ENCODE measurements at places on chromosomes 7 and 10.

DNA sequence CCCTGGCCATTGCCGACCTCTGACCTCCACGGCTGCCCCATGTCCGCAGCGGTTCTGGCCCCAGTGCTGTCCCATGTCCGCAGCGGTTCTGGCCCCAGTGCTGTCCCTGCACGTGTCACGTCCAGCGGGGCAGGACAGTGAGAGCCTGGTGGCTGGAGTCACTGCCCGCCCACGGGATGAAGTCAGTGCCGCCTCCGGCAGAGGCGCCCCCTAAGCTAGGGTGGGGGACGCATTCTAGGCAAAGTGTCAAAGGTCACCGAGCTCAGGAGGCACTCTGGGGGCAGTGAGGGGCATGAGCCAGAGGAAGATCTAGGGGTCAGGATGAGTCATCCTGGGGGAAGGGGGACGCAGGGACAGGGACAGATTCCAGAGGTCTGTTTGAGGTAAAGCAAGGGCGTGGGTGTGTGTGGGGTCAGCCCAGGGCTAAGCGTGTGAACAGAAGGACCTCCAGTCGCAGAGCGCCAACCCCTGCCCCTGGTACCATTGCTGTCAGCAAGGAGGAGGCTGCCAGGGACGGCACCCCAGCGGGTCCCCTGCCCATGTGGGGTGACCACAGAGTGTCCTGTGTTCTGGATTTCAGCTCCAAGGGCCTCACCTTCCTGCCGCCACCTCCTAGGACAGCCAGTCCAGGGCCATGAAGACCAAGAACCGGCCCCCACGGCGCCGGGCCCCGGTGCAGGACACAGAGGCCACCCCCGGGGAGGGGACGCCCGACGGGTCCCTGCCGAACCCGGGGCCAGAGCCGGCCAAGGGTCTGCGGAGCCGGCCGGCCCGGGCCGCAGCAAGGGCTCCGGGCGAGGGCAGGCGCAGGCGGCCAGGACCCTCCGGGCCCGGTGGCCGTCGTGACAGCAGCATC is 665 bp downstream of the BHLHA15 start:
- DNase-seq = no peak

DNA sequence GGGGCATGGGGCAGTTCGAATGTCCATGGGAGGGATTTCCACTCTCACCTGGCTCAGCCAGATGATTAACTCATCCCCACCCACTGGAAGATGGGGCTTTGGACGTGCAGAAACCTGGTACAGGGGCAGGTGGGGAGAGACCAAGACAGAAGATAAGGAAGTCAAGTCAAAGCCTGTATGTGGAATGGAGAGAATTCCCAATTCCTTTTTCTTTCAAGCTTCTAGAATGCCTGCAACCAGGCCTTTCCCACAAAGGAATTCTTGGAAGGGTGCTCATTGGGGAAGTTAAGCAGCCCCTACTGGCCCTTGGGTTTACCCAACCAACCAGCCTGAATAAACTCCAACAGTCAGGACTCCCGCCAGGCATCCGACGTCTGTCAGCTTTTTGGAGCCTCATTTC is 39.1 kb downstream of the CCM2 start:
- no peak for DNase-seq

- DNase-seq = no peak
Observed at GRCh38 chr10:3452683-3453361, 280.2 kb upstream of the PITRM1 start.

- DNase-seq = no peak
Observed at GRCh38 chr7:157502701-157503111, 165.9 kb downstream of the DNAJB6 start.

GRCh38 chr7:10688544-10688943 is 285.1 kb upstream of the PHF14 start:
- DNase-seq = no peak

GRCh38 chr10:129400426-129400825 is 66.6 kb upstream of the MGMT start:
- no peak for DNase-seq

DNA sequence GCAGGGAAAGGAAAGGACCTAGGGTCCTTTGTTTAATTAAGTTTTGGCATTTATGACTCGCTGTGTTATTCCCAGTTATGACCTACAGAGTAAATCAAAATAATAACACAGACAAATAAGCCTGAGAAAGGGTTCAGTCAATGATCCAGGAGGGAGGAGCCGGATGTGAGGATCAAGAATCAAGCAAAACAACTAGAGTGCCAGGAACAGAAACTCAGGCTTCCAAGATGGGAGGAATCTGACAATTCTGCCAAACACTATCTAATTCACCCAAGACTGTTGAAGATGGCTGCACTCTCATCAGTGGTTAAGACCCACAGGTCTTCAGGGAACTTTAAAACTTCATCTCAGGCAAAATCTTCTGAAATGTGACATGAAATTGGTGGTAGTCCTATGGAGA is 50.3 kb upstream of the PIP4K2A start:
- DNase-seq = no peak

DNA sequence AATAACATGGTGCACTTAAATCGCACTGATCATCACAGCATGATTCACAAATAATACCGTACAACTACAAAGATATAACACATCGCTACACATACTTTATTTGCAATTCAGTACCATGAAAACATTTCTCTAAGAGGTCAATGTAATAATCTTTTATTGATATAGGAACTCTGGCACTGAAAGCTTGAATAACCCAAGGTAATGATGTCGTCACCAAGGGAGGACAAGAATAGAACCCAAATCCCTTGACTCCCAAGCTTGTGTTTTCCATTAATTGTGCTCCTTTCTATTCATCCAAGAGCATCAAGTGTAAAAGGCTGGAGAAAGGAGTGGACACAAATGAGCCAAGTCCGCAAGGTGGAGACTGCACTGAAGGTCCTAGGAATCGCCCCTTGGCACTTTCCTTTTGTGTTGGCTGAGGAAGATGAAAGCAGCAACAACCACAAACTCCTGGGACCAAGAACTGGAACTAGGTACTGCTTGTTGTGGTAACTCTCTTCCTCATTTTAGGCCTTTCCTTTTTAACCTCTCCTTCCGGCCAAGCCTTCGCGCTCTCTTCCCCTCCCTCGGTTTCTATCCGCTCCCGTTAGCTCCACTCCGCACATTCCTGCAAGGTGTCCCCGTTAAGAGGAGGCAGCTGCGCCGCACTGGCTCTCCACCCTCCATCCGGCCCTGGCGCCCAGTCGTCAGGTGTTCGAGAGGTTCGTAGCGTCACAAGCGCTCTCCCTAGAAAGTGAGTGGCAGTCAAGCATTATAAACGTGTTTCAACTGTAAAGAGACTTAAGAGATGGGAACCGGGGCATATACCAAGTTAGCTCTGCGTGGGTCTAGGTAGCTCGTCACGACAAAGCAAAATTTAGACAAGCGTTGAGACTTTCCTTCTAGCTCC is 1.0 kb upstream of the CBLL1 start:
- peak; percentile 88 for DNase-seq

DNA sequence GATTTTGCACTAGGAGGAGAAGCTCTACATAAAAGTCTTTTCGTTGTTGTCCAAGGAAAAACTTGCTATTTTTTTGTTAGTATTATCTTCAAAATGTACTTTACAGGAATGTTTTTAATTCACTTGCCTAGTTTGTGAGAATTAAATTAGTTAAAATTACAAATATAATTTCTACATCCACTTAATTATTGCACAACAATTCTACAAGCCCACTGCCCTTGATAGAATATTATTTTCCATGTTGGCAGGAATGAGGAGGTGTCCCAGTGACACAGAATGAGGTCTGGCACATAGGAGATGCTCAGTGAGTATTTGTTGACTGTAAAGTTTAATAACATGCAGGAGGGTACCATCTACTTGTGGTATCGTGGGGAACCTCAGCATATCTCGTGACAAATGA is 255.4 kb downstream of the SDHAF3 start:
- no peak for DNase-seq

- DNase-seq = no peak
Observed at GRCh38 chr10:130440971-130441370, 304.8 kb downstream of the GLRX3 start.

DNA sequence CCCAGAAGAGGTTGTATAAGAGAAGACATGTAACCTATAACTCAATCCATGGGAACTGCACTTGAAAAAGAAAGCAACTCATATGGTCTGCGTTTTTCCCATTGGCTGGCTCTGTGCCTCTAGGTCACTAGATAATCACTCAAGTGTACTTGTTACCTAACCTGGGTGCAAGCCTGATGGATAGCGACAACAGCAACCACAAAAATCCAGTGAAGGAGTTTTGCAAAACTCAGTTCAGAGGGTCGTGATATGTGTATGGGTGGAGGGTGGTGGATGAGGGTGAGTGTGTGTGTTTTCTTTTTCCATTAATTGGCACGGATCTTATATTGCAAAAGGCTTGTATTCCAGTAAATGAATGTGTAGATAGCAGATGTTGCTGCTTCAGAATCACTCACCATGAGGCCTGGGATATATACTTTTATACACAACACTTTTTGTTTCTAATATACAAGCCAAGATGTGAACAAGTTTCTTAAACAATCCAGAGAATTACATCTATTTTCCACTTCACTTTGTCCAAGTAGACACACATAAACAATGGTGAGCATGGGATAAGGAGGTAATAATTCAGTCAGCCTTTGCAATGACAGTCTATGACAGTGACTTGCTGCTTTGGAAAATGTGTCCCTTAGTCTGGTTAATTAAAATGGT is 286.9 kb upstream of the DKK1 start:
- no peak for DNase-seq

DNA sequence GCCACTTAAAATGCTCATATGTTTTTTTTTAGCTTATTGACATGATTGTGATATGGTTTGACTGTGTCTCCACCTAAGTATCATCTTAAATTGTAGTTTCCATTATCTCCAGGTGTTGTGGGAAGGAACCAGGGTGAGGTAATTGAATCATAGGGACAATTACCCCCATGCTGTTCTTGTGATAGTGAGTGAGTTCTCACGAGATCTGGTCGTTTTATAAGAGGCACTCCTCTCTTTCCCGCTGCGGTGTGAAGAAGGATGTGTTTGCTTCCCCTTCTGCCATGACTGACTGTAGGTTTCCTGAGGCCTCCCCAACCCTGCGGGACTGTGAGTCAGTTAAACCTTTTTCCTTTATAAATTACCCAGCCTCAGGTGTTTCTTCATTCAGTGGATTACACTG is 80.5 kb upstream of the ETV1 start:
- DNase-seq = no peak

DNA sequence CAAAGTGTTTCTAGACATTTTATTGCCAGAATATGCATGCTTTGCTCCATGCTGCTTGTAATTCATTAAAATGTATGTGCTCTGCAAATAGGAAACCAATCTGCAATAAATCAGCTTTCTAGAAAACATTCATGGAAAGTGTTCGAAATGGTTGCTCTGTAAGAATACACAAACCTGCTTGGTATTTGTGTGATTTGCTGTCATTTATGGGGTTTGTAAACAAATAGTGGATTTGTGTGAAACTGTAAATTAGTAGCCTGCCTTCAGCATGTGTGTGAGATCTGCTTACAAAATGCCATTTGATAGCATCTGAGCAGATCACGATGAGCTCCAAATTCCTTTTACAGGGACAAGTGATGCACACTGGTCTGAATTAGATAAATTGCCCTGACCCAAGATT is 219.0 kb upstream of the CSTF2T start:
- DNase-seq = no peak

DNA sequence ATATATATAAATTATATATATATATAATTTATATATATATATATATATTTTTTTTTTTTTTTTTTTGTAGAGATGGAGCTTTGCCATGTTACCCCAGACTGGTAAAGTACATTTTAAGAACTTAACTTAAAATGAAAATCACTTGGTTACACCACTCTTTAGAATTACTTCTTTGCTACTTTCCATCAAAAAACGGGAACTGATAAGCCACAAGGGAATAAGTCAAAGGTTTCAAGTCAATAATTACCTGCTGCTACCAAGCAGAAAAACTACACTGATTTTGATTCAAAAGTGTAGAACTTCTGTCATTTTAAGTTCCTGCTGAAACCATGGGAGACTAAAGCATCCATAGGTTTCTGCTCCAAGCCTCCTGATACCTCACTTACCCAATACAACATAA is 12.2 kb downstream of the PPA1 start:
- no peak for DNase-seq

DNA sequence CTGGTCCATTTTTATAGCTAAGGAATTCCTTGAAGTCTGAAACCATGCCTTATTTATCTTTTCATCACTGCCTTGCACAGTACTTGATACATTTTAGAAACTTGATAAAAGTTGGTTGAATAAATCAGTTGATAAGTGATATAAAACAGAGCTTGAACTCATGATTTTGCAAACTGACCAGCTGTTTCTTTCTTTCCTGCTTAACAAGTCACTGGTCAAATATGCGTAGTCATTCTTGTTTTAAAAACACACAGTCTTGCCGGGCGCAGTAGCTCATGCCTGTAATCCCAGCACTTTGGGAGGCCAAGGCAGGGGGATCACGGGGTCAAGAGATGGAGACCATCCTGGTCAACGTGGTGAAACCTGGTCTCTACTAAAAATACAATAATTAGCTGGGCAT is 6.3 kb downstream of the TPST1 start:
- no peak for DNase-seq

- DNase-seq = no peak
Observed at GRCh38 chr10:80855348-80855971, 317.8 kb downstream of the SH2D4B start.

GRCh38 chr7:133863362-133864061 is 263.6 kb upstream of the LRGUK start:
- no peak for DNase-seq

GRCh38 chr7:108280136-108280535 is 150.0 kb upstream of the LAMB4 start:
- DNase-seq = no peak

GRCh38 chr10:7185367-7185690 is 225.5 kb downstream of the SFMBT2 start:
- DNase-seq = peak; percentile 4

GRCh38 chr7:127916735-127917134 is 114.5 kb downstream of the LRRC4 start:
- DNase-seq = no peak

DNA sequence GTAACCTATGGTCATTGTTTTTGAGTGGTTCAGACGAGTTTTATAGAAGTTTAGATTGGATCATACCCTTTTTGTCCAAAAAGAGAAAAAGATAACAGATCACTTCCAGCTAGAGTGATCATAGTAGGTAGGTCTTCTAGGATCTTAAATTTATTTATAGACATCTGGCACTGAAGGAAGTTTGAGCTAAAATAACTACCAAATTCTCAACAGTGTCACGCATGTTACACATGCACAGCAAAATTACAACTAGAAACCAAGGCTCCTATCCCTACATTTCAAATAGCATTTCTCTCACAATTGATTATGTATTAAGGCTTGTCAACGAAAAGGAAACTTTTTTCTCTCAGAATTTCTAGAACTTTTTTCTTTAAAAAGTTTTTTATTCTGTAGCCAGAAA is 2.3 kb downstream of the CALU start:
- DNase-seq = no peak

DNA sequence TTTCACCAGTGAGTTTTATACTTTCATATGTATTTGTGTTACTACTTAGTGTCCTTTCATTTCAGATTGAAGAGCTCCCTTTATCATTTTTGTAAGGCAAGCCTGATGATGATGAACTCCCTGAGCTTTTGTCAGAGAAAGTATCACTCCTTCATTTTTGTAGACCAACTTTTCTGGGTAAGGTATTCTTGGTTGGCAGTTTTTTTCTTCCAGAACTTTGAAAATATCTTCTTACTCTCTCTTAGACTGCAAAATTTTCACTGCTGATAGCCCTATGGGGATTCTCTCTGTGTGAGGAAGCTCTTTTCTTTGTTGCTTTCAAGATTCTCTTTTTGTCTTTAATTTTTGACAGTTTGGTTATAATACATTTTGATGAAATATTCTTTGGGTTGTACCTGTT is 35.7 kb downstream of the CCDC7 start:
- no peak for DNase-seq

All from SIG-M5 (cell line).